Activated CD8-positive, alpha-beta memory T cell treated with anti-CD3 and anti-CD28 coated beads for 1 hour (primary cell): ENCODE measurements at places on chromosomes 5 and 9.

DNA sequence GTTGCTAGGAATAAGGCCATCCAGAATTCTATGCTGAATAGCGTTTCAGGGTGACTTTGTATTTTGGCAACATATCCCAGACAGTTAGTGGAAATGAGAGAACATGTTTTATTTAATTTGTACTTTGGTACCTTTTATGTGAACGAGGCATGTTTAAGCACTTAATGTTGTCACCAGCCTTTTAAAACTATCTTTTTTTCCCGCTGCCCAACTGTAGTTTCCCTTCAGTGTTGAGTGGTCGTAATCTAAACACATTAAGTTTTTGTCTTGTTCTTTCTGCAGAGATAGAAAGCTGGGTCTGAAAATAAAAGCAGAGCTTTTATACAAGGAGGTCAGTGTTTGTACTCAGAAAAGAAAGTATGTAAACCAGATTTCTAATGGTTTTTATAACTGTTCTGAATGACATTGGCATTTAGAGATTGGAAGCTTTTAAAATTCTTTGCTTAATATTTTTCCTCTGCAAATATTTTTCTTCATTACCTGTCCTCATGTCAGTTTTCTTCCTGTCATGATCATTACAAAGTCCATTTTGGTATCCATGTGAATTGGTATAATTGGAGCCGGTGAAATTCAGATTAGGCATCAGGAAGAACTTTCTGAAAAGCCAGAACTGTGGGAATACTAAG, 100.7 kb downstream of the ARHGEF28 start:
- DNase-seq = no peak

- DNase-seq = no peak
Observed at GRCh38 chr5:111256128-111256527, 31.9 kb downstream of the CAMK4 start.

- DNase-seq = no peak
Observed at GRCh38 chr5:153496835-153497234, 6.4 kb downstream of the GRIA1 start.

GRCh38 chr5:10789726-10790125, 28.7 kb upstream of the DAP start:
- DNase-seq = no peak

DNA sequence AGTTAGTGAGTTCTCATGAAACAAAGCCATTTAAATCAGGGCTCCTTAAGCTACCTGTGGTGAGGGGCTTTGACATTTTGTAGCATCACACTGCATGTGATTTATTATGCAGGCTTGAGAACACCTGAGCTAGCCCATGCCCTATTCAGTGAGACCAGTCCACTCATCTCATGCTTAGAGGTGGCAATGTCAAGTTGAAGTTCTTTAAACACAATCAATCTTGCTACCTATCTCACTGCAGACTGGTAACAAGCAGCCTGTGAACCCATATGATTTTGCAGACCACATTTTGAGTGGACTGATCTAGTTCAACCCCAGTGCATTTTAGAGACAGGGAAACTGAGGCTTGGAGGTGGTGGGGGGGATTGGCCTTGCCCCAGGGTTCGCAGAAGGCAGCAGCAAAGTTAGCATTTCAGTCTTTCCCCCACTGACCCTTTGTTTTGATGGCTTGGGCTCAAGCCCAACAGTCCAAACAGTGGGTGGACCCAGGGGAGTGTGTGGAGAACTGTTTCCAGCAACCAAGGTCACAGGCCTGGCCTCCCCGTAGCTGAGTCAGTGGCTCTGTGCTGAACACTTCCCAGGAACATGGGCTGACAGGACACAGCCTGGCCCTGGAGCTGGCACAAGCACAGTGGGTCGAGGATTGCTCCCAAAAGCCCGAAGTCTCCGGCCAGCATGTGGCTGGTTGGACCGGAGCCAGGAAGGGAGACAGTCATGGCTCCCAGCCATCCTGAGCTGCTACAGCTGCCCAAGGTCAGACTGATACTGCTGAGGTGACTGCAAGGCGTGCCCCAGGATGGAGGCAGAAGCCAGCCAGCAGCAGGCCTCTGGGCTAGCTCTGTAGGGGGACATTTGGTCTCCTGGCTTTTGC, 95.3 kb downstream of the RGS3 start:
- DNase-seq = no peak

DNA sequence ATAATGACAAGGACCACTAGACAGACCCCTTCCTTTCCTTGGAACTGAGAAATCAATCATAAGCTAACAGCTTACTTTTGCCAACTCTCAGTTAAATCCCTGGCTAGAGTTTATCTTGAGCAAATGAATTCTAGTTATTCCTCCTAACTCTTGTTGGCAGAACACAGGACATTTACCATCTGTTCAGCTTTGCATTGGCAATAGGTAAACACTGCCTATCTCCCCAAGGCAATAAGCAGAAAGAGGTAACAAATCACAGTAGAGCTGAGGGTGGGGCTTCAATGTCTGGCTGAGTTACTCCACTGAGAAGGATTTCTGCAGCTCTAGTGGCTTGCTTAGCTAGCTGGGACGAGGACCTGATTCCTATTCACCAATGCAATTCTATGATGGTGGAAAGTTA, 503.3 kb upstream of the GRIA1 start:
- no peak for DNase-seq

DNA sequence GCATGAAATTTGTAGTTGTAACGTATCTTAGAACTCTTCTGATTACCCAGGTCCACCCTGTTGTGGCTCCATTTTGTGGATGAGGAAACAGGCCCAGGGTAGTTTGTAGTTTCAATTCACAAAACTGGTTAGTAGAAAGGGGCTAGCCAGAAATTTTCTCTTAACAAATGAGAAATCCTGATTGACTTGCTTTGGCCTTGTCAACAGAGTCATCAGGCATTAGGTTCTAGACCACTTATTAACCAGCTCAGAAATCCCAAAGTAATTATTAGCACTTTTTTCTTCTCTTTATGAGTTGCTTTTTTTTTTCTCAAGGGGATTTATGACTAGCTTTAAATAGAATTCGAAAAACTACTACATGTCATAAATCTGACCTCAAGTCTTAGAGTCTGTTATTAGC, 160.2 kb downstream of the SH3GL2 start:
- DNase-seq = no peak

DNA sequence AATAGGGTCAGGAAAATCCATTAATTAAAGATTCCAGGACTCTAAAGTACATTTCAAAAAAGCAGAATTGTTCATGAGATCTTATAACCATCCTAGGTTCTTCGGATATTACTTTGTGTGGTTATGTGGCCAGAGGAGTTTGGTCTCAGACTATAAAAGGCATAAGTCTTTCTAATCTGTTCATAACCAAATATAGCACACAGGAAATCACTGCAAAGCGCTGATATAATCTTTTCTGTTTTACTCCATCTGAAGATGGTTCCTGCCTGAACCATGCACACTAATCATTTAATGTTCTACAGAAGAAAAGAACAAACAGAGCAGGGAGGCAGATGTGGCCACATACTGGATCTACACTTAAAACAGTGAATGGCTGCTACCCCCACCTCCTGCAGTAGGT, 182.8 kb downstream of the SEMA5A start:
- DNase-seq = no peak

GRCh38 chr9:114592356-114592755, 4.8 kb downstream of the ATP6V1G1 start:
- no peak for DNase-seq

DNA sequence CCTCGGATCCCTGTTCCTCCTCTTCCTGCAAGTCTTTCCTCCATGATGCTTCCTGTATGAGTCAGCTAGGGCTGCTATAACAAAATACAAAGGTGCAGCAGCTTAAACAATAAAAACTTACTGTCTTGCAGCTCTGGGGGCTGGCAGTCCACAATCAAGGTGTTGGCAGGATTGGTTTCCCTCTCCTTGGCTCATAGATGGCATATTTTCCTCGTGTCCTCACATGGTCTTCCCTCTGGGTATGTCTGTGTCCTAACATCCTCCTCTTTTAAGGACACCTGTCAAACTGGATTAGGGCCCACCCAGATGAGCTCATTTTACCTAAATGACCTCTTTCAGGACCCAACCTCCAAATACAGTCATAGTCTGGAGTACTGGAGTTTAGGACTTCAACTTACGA, 117.5 kb downstream of the MED10 start:
- DNase-seq = no peak

- no peak for DNase-seq
Observed at GRCh38 chr9:131284856-131285255, 4.7 kb upstream of the PLPP7 start.

GRCh38 chr5:74206579-74207550, 433.7 kb downstream of the ENC1 start:
- DNase-seq = no peak

DNA sequence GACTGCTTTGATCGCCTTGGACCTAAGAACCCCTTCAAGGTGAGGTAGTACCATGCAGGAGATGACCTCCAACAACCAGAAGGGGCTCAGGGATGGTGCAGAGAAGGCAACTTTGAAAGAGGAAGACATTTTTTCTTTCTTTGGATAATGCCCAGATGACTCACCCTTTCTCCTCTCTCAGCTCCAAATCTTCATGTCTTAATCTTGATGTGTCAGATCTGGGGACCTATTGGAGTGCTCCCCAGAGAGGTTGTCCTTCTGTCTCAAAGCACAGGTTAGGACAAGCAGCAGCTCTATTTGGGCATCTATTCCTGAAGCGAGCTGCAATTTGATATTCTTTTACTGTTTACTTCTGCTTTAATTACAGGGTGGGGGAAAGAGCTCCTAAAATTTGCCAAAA, 229.9 kb upstream of the MAP3K1 start:
- DNase-seq = no peak

DNA sequence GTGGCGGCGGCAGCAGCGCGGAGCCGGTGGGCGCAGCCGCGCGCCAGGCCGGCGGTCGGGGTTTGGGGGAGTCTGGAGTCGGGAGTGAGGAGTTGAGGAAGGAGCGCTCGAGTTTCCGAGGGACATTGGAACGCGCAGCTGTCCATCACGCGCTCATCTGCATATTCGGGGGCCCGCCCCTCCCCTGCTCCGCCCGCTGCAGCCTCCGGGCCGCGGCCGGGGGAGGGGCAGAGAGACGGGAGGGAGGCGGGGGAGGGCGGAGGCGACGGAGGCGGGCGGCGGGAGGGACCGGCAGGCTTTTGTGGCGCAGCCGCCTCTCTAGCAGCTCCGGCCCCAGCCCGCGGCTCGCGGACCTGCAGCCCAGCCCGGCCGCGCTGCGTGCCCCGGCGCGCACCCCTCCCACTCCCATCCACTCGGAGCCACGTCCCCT, at the start of gene IRX2:
Gene IRX2 (minus strand): TSS at position 86 of the 430 bp plus-strand sequence. CDS start 264 bp downstream, outside the sequence.
- DNase-seq = no peak

DNA sequence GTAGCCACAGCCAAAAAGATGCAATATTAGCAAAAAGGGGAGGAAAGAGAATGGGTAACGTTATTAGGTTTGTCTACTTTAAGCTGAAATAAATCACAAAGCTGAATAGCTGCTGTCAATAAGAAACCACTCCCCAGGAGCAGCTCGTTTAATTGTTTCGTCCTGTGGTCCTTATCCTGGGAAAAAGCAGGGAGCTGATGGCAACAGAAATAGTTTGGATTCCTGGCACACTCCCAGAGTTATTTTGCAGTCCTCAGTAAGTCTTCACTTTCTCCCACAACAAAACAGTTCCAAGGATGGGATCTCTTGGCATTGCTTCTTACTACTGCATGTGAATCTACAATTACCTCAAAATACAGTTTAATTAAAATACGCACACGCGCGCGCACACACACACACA, 28.8 kb downstream of the FRMD3 start:
- no peak for DNase-seq

DNA sequence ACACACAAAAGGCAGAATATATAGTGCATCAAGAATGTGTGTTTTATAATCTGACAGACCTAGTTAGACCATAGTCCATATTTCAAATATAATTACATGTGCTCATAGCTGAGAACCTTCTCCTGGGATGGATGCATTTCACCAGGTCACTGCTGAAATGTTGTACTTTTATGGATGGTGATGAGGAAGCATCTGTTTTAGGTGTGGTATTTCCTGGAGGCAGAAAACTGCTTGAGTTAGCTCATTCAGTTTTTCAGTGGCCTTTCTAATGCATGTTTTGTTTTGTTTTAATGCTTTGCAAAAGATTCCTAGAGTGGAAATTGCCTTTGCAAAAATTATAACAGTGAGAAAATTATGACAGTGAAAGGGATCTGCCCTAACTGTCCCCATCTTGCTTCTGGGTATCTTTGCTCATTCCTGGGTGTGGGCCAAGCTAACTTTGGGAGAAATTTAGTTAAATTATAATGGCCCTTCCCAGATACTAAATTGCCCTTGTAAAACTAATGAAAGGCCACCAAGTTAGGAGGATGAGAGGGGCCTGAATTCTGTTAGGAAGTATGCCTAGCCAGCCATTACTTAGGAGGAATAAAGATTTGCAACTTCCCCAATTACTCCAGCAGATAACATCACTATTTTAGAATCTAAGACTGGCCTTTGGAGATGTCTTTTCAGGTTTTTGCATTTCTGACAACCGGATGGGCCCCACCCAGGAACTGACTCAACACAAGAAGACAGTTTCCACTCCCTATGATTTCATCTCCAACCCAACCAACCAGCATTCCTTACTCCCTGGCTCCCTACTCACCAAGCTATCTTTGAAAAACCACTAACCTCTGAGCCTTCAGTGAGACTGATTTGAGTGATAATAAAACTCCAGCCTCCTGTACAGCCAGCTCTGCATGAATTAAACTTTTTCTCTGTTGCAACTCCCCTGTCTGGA, 7.0 kb upstream of the IL12B start:
- DNase-seq = no peak

DNA sequence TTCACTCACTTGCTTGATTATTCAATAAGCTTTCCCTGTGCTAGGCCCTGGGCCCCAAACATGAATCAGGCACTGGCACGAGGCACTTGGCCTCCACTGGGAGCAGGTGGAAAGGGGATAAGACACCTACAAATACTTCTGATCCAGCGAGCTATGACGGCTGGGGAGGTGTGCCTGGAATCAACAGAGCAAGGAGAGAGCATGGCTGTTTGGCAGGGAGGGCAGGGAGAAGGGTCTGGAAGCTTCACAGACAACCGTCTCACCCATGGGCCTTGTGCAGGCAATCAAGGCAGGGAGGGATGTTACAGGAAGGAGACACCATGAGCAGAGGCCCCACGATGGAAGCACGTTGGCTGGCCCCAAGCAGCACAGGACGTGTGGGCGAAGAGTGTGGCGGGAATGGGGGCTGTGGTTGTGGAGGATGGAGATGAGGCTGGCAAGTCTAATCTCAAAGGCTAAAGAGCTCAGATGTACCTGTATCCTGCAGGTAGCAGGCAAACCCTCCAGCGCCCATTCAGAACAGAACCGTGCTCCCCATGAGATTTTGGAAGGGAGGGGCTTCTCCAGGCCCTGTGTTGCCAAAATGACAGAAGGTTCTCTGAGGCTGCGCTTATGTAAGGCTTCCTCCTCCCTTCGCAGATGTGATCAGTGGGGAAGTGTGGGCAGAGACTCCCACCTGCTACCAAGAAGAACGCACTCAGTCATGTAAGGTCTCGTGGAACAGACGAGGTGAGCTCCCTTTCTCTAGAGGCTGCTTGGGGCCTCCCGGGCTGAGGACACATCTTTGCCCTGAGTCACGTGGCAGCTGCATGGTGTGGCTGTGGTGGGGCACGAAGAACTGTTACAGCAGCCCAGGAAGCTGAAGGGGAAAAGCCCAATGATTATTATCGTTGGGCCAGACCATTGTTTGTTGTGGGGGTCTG, 189.7 kb downstream of the DAB2IP start:
- no peak for DNase-seq

GRCh38 chr5:107504424-107504823, 166.3 kb downstream of the EFNA5 start:
- DNase-seq = no peak
